Suprapubic skin (tissue), 4 donors: ENCODE measurements at places on chromosomes 1 and 21.

GRCh38 chr1:47696404-47696736 is 258.5 kb downstream of the FOXD2 start:
- H3K27ac ChIP-seq = no peak overlapping the region
- H3K4me1 ChIP-seq = no peaks in the 10 kb centered on the region
- H3K4me3 ChIP-seq = no peak overlapping the region
- no peak for DNase-seq

GRCh38 chr1:10799726-10800125 is 3.3 kb upstream of the CASZ1 start:
- H3K27ac ChIP-seq = no peak overlapping the region
- H3K4me3 ChIP-seq = no peak overlapping the region
- no peak for DNase-seq
- H3K4me1 ChIP-seq = peaks cover 36% of the 10 kb centered on the region

DNA sequence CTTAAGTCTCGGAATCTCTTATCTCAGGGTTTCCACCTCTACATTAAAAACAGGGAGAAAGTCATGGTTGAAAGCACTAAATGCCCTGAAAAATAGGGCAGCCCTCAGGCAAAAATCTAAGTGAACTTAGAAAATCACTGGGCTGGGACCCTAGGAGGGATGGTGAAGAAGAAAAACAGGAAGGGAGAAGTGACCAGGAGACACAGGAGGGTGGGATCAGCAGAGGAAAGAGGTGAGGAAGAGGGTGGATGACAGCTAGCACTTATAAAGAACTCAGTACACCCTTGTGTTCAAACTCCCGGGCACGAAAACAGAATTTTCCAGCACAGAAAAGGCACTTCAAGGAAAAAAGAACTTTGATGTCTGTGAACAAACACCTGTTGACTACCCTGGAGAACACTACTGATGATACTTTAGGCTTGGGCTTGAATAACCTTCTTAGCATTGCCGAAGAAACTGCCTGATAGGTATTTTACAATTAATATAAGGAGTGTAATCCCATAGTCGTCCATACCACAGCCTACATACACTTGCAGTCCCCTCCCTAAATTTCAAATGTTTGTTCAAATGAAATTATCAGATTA is 2.0 kb downstream of the CHML start:
- H3K27me3 ChIP-seq = no peaks in the 10 kb centered on the region
- H3K27ac ChIP-seq = no peak overlapping the region
- H3K36me3 ChIP-seq = no peaks in the 10 kb centered on the region
- DNase-seq = no peak

- no peak overlapping the region for H3K4me3 ChIP-seq
- H3K36me3 ChIP-seq = no peaks in the 10 kb centered on the region
- no peaks in the 10 kb centered on the region for H3K4me1 ChIP-seq
- DNase-seq = no peak
- H3K27ac ChIP-seq = no peak overlapping the region
These were observed 280.5 kb upstream of the CAMK1G start for GRCh38 chr1:209302779-209303568.

DNA sequence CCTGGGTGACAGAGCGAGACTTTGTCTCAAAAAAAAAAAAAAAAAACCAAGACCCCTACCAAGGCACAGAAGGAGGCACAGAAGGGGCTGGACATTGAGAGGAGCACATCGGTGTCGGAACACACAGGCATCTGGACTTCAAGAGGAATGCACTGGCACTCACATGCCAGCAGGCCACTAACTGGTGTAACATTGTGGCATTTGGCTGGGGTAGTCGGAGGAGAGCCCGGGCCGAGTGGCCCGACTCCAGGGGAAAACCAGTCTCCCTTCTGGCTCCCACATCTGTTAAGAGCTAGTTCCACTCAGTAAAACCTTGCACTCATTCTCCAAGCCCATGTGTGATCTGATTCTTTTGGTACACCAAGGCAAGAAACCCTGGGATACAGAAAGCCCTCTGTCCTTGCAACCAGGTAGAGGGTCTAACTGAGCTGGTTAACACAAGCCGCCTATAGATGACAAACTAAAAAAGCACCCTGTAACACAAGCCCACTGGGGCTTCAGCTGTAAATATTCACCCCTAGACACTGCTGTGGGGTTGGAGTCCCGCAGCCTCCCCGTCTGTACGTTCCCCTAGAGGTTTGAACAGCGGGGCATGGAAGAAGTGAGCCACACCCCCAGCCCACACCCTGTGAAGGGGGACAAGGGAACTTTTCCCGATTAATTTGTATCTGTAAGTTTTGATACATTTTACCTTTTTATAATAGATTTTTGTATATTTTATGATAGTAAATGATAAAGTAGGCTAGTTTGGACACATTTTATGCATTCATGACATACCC is 17.2 kb upstream of the AKIRIN1 start:
- no peak for DNase-seq
- H3K27ac ChIP-seq = no peak overlapping the region
- H3K4me1 ChIP-seq = no peaks in the 10 kb centered on the region
- H3K27me3 ChIP-seq = no peaks in the 10 kb centered on the region
- no peaks in the 10 kb centered on the region for H3K36me3 ChIP-seq
- no peak overlapping the region for H3K4me3 ChIP-seq

DNA sequence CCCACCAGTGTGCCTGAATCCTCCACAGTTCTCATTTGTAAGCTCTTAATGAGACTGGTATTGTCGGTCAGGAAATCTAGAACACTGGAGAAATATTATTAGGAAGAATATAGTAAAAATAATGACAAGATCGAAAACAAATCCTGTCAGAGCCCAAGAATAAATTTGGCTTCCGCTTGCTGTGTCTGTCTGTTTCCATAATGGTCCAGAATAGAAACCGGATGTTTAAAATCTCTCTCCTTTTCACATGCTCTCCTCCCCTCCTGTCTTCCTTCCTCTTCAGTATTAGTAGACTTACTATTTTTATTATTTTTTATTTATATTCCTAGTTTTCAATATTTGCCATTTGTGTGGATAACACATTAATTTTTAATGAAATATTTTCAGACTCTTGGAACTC is 187.7 kb downstream of the SDCCAG8 start:
- no peaks in the 10 kb centered on the region for H3K27me3 ChIP-seq
- no peak overlapping the region for H3K4me3 ChIP-seq
- no peaks in the 10 kb centered on the region for H3K36me3 ChIP-seq
- H3K27ac ChIP-seq = no peak overlapping the region

GRCh38 chr1:37596182-37596667 is 488 bp upstream of the GNL2 start:
- H3K4me1 ChIP-seq = peaks cover 26% of the 10 kb centered on the region
- peak overlapping the region; percentile 84 for H3K27ac ChIP-seq
- DNase-seq = no peak
- no peaks in the 10 kb centered on the region for H3K27me3 ChIP-seq

DNA sequence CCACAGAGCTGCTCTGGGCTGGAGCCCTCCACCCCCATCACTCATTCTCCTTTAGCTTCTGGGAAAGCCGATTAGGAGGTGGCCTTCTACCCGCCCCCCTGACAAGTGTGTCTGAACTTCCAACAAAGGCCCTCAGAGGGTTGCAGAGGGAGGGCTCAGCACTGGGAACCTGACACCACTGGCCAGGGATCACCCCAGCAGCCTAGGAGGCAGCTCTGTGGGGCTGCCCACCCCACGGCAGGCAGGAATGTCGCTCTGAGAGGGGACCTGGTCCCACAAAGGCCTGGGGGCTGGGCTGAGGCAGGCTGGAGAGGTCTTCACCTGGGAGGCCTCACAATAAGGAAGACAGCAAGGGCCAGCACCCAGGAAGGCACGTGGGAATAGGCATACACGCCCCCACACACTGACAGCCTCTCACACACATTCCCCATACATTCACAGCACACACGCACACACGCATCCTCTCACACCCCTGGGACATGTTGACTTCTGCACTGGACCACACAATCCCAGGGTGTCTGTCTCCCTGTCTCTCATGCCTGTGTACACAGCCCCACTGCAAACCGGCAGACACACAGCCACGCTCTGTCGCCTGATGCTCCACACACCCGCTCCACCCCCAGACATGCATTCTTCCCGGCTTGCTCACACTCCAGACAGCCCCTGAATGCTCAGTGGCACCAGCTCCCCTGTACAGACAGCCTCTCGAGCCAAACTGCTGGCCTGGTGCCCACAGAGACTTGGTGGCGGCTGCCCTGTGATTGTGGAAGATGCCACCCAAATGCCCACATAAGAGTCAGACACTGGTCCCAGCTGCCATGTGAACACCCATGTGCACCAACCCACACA is 30.7 kb downstream of the DMBX1 start:
- DNase-seq = no peak
- H3K27me3 ChIP-seq = peaks cover 12% of the 10 kb centered on the region
- peaks cover 42% of the 10 kb centered on the region for H3K4me1 ChIP-seq
- H3K27ac ChIP-seq = no peak overlapping the region
- H3K4me3 ChIP-seq = no peak overlapping the region

GRCh38 chr21:42379426-42380215 is 13.3 kb upstream of the TFF1 start:
- H3K27ac ChIP-seq = no peak overlapping the region
- H3K27me3 ChIP-seq = peaks cover 28% of the 10 kb centered on the region
- H3K4me3 ChIP-seq = no peak overlapping the region
- H3K36me3 ChIP-seq = no peaks in the 10 kb centered on the region

DNA sequence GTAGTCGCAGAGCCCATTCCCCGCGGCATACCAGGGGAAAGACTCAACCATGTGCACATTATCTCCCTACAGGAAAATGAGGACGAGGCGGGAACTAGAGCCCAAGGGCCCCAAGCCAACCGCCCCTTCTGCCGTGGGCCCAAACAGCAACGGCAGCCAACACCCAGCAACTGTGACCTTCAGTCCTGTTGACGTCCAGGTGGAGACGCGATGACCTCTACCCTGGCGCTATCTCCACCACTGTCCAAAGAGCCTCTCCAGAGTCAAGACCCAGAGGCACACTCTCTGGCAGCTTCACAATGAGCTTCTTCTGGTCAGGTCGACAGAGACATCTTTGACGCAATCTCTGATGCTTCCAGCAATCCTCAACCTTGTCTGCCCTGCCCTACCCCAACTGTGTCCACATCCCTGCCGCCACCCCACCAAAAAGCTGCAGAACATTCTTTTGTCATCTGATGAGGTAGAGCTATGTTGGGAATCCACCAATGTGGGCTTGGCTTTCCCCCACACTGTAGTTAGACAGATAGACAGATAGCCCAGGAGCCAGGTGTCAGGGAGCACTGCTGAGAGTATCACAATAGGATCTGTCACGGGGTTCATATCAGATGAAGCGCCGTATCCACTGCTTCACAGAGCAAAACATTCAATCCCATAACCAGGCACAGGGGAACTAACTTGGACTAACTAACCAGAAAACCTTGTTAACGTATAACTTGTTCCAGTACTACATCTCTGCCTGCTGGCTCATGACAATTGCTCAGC is 37.4 kb upstream of the SRRM1 start:
- H3K27ac ChIP-seq = no peak overlapping the region
- no peaks in the 10 kb centered on the region for H3K4me1 ChIP-seq
- no peak overlapping the region for H3K4me3 ChIP-seq
- no peaks in the 10 kb centered on the region for H3K36me3 ChIP-seq

GRCh38 chr1:30840904-30841598 is 67.5 kb downstream of the SDC3 start:
- H3K4me3 ChIP-seq = no peak overlapping the region
- H3K27me3 ChIP-seq = peaks cover 41% of the 10 kb centered on the region
- no peaks in the 10 kb centered on the region for H3K36me3 ChIP-seq
- H3K27ac ChIP-seq = no peak overlapping the region
- no peak for DNase-seq

DNA sequence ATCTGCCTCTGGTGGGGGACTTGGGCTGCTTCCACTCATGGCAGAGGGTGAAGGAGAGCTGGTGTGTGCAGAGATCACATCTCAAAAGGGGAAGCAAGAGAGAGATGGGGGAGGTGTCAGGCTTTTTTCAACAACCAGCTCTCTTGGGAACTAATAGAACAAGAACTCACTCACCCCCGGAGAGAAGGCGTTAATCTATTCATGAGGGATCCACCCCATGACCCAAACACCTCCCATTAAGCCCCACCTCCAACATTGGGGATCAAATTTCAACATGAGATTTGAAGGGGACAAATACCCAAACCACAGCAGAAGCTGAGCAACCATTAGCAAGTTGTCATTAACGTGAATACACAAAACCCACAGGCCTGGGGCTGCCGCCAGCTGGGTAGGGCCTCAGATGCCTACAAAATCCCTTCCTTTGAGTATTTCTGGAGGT is 12.0 kb upstream of the VWA5B1 start:
- DNase-seq = no peak
- no peak overlapping the region for H3K27ac ChIP-seq
- H3K27me3 ChIP-seq = peaks cover 36% of the 10 kb centered on the region
- peaks cover 3% of the 10 kb centered on the region for H3K4me1 ChIP-seq
- no peak overlapping the region for H3K4me3 ChIP-seq

DNA sequence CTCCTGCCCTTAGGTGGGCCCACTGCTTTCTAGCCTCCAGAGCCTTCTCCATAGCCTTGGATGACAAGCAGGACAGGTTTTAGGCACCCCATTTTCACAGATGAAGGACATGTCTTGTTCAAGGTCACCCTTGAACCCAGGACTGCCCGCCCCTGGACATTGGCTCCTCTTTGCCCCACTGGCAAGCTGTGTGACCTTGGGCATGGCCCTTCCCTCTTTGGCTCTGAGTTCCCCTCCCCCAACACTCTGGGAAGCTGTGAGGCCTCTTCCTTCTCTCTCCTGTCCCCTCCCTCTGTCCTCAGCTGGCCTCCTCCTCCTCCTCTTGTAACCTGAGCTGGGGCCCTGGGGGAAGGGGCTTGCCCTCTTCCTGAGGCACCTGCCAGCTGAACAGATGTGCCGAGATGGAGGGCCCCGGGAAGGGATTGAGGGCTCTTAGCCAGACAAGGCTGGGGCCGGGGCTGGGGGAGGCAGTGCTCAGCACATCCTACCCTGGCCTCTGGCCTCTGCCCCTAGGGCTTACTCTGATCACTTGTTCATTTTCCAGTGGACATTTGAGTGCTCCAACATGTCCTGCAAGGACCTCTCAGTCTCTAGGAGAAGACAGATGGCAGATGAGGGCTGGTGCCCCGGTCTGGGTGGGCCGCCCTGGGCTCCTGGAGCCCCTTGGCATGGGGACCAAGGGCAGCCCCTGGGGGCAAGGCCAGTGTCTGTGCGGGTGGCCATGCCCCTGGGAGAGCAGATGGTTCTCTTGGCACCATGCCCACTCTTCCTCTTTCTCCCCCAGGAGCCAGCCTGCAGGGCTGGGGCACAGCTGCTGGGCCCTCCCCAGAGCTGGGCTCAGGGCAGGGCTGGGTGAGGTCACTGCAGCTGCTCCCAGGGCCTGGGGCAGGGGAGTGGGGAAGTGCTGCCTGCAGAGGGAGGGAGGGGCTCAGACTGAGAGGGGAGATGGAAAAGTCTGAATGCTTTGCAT is 10.7 kb downstream of the FOXO6 start:
- no peak overlapping the region for H3K4me3 ChIP-seq
- DNase-seq = no peak
- H3K4me1 ChIP-seq = peaks cover 32% of the 10 kb centered on the region
